ENCODE measurements at places on chromosomes 16 and 17. TPM values are rescaled to one million over a fixed set of nuclear protein-coding genes. Genes with fewer than 3 reads are reported as not detected.

- no peak for DNase-seq
These were observed 234.8 kb downstream of the MAF start for GRCh38 chr16:79365702-79366101.

GRCh38 chr17:61662741-61663140 lies 71.7 kb upstream of the NACA2 start:
- DNase-seq: no peak

SOX8 gene
- 2.3 TPM for total RNA-seq

DNA sequence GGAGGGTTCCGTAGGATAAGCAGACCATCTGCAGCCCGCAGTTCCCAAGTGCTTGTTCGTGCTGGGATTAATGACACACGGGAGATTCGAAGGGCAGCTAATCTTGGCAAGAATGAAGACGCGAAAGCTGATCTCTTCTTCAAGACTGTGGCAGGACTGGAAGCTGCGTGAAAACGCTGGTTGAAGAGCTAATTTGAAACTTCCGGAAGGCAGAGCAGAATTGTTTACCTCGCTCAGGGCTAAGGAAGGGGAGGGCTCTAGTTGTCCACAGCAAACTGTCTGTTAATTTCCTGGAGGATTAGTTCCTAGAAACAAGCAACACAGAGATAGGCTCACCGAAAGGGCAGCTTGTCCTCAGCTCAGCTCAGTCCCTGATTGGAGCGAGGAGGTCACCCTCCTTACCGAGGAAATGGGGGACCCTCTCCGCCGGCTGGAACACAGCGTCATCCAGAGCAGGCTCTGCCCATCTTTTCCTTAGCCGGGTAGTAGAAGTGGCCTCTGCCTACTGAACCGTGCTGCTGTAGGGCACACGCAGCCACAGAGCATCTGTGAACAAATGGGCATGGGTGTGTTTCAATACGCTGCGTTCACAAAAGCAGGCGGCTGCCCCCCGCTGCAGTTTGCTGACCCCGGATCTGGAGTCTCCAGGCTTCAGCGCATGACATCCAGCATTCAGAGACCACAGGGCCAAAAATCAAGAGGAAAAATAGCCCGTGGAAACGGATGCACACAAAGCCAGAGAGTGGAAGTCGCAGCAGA lies 16.7 kb upstream of the BAIAP2 start:
- no peak for DNase-seq

DNA sequence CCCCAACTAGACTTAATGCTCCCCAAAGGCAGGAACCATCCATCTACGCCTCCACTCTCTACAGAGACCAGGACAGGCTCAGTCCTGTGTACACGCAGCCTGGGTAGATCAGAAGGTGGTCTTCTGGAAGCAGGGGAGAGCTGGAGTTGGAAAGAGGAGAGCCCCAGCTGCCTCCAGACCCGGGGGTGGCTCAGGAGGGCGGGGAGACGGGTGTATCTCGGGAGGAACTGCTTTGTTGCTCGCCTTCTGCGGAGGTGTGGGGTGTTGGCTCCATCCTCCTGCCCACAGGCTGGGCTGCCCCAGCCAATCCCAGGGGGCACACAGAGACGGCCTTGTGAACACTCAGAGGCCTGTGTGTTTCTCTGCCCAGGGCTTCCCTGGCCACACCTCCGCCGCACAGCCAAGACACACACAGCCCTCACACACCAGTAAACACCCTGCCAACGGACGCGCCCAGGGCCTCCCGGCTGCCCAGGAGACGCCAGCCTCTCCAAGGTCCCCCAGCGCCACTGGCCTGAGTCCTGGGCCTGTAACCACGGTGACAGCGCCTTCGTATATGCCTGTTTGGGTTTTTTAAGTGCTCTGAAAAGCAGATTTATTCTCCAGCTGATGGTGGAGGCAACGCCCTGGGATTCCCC lies 143.4 kb upstream of the CDC42EP4 start:
- no peak for DNase-seq

METTL9 gene
- total RNA-seq: 120 TPM

DNA sequence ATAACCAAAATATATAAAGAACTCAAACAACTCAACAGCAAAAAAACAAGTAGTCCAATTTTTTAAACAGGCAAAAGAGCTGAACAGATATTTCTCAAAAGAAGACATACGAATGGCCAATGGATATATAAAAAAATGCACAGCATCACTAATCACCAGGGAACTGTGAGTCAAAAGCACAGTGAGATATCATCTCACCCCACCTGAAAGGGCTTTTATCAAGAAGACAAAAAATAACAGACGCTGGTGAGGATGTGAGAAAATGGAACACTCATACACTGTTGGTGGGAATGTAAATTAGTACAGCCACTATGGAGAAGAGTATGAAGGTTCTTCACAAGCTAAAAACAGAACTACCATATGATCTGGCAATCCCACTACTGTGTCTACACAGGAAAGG lies 7.4 kb downstream of the XYLT1 start:
- DNase-seq: peak; percentile 46

- DNase-seq: no peak
These were observed 16.6 kb upstream of the RBBP6 start for GRCh38 chr16:24522751-24523150.

RSAD1 gene
- total RNA-seq: 27.9 TPM

- DNase-seq: peak; percentile 82
These were observed 1.0 kb upstream of the CKLF start for GRCh38 chr16:66551348-66551759.

GRCh38 chr16:12818326-12818725 lies 14.6 kb upstream of the CPPED1 start:
- no peak for DNase-seq

CACNG3 gene
- not detected for total RNA-seq

DNA sequence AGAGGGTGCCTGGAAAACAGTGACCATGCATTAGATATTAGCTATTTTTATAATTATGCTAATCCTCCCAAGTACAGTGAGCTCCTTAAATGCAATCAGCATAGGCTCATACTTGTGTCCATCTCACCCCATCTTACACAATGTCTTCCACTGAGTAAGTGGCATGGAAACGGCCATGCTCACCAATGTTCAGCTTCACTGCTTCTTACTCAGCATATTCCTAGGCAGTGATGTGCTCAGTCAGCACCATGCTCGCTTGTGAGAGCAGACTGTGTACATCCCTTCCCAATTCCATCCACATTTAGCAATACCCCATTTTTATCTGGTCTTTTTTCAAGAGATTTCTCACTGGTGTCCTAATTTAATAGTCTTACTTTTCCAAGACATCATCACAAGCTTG lies 454.8 kb upstream of the SOX9 start:
- no peak for DNase-seq

DNA sequence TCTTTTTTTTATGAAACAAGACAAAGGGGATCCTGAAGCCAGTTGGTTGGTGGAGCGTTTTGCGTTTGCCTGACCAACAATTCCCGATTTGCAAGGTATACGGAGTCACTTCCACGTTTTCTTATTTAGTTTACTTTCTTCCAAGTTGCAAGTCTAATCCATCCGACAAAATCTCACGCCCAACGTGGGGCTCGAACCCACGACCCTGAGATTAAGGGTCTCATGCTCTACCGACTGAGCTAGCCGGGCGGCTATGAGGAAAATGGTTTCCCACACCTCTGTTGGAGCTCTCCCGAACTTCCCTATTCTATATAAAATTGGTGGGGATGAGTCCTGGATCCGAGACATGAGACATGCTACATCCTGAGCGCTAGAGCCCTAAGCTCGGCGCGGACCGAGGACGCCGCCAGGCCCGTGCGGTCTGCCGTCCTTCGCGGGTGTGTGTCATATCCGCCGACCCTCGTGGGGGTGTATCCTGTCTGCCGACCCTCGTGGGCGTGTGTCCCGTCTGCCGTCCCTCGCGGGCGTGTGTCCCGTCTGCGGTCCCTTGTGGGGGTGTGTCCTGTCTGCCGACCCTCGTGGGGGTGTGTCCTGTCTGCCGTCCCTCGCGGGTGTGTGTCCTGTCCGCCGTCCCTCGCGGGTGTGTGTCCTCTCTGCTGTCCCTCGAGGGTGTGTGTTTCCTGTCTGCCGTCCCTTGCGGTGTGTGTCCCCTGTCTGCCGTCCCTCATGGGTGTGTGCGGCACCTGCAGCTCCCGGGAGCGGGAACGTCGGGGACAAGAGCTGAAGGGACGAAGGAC lies 22.6 kb downstream of the ZNF213 start:
- peak; percentile 21 for DNase-seq

- no peak for DNase-seq
These were observed 414.6 kb downstream of the SLC39A11 start for GRCh38 chr17:72677714-72678390.

CCL17 gene
- not detected for total RNA-seq

KRTAP4-1 gene
- not detected for total RNA-seq

DNA sequence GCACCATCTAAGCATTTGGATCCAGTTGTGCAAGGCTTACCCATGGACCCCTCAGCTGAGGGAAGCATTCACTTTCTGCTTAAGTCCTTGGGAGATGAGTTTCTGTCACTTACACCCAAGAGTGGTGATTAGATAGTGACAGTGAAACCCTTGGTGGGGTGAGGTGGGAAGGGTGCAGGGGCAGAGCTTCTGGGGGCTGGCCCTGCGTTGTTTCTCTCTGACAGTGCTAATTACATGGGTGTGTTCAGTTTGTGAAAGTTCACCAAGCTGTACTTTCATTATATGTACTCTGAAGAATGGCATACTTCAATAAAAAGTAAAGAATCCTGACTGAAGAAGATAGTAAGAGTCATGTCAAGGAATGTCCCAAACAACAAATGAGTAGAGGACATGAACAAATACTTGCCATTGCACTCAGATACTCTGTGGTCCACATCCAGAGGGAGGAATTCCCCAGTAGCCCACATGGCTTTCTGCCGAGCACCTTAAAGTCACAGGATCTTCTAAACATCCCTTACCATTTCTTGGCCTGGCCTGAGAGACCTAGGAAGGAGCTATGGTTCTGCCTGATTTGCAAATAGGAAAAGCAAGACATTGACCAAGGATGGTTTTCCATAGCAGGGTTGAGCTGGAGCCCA lies 8.4 kb downstream of the CHST6 start:
- no peak for DNase-seq

- no peak for DNase-seq
These were observed 16.5 kb downstream of the RGS11 start for GRCh38 chr16:259226-259625.

TNFRSF12A gene
- 1.3 TPM for total RNA-seq

DNA sequence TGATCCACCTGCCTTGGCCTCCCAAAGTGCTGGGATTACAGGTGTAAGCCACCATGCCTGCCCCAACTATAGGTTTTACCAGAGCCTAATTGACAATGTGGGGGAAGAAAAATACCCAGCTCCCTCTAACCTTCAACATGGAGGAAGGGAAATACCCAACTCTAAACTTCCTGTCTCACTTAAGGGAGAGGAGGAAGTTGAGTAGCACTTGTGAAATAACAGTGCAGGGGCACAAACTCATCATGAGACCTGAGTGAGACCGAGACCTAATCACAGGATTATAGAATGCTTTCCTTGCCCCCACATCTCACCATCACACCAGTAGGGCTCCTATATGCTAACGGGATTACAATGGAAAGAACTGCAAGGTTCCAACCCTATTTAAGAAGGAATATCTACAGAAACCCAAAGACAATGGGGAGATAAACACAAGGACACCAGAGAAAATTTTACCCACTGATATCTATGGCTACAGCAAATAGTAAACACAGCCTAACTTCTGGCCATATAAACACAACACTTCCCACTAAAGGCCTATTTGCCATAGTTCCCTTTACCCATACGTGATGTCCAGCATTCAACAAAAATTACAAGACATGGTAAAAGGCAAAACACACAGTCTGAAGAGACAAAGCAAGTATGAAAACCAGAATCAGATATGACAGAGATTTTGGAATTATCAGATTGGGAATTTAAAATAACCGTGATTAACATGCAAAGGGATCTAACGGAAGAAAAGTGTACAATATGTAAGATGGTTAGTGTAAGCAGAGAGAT lies 26.9 kb downstream of the OR3A1 start:
- no peak for DNase-seq

DNA sequence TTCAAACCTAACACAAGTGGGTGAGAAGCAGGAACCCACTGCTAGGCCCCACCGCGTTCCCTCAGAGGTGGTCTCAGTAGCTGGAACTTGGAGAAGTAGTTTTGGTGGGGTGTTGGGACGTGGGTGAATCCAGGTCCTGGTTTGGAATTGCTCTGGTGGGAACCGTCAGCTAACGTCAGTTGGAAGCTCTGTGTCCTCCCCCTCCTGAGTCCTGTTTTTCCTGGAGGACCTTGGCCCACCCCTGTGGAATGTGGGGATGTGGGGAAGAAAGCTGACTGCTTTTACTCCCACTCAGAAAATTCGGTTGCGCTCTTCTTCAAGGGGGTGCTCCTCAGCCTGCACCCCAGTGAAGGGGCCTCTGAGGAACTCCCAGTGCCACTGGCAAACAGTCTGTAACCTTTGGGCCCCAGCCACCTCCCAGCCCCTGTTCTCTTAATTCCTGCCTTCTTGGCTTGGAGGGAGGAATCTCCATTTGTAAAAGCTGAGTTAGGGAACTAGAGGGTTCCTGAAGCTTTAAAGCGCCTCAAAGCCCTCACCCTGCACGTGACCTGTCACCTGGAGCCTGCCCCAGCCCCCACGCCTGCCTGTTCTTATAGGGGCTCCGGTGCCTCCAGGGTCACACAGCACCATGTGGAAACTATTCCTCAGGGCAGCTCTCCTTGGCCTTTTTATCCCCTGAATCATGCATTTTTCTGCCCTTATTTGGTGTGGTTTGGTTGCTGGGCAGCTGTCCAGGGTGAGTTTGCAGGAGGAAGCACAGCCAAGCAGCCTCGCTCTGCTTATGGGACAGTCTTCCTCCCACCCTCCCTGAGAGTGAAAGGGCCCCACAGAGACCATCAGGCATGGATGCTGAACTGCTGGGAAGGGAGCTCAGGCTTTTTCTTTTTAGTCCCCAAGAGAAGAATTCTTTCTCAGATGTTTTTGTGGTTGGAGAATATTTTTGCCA lies 16.2 kb upstream of the NAGLU start:
- no peak for DNase-seq

DNA sequence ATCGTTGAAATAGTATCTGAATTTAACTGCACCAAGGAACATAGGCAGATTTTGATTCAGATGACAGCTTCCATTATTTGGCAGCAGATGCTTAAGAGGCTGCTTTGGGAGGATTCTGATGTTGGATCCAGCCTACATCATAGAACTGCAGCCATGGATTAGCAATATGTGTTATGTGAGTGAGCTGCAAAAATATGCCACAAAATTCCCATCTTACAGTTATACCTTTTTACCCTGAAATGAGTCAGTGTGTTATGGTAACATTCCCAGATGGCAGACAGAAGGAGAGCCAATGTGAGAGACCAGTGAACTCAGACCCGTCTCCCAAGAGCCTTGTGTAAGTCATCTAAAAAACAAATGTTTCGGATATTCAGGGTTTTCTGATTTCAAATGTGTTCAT lies 206.1 kb downstream of the CDH13 start:
- no peak for DNase-seq

SPAG9 gene
- 75.5 TPM for total RNA-seq

GRCh38 chr16:69089091-69089910 lies 16.2 kb upstream of the HAS3 start:
- no peak for DNase-seq

ERN2 gene
- 2.5 TPM for total RNA-seq

KRT33A gene
- total RNA-seq: not detected

- DNase-seq: no peak
These were observed 13.7 kb downstream of the CAMKK1 start for GRCh38 chr17:3879186-3879585.

Measured in OCI-LY7 (cell line).